ENCODE measurements at places on chromosomes 1 and 21.

- no peak for DNase-seq
Observed at GRCh38 chr21:45135868-45136267, 61.5 kb downstream of the ADARB1 start.

- no peak for DNase-seq
Observed at GRCh38 chr21:29114765-29115500, 15.5 kb upstream of the MAP3K7CL start.

DNA sequence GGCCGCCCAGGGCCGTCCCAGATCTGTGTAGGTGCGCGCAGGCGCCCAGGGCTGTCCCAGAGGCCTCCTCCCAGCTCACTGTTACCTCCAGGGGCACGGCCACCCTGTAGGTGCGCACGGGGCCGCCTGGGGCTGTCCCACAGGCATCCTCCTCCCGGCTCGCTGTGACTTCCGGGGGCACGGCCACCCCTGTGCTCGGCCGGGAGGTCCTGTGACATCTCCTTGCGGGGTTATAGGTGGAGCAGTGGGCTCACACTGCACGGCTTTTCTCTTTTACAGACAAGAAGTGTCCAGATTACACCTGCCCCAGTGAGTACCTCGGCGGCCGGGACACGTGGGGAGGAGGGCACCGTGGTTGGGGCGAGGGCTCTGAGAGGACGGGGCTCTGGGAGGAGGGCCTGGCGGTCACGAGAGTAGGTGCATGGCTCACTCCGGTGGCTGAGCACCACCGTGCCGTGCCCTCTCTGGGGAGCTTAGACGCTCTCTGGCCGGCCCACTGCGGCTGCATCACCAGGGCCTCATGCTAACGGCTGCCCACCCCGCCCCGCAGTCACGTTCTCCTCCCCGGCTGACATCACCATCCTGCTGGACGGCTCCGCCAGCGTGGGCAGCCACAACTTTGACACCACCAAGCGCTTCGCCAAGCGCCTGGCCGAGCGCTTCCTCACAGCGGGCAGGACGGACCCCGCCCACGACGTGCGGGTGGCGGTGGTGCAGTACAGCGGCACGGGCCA is 21.4 kb downstream of the COL6A1 start:
- DNase-seq, result no peak

GRCh38 chr1:224759681-224760091 is 143.6 kb downstream of the CNIH3 start:
- no peak for DNase-seq

GRCh38 chr1:180229483-180230415 is at the start of gene LHX4:
Gene LHX4, plus strand, starts transcription at chr1:180230264. Its CDS starts 266 bp downstream, at chr1:180230530.
- DNase-seq, result no peak

GRCh38 chr1:79283451-79283850 is 276.9 kb upstream of the ADGRL4 start:
- DNase-seq, result no peak

GRCh38 chr1:160058087-160058486 is 11.9 kb downstream of the KCNJ10 start:
- DNase-seq, result no peak

GRCh38 chr1:231050395-231050794 is 10.3 kb upstream of the FAM89A start:
- no peak for DNase-seq

DNA sequence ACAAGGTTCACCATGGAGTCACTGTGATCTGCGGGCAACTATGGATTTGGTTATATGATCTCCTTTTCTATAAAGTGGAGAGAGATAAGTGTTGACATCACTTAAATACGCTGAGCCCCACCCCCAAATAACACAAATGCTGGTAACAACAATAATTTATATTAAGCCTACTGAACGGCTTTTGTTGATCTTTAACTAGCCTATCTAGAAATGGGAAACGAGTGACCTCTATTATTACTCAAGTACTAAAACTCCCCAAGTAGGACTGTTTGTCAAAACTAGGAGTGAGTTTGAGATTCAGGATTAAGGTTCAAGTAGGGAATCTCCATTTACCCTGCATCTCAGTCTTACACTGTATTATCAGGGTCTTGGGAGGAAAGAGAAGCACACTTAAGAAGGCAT is 52.2 kb downstream of the MAP3K7CL start:
- DNase-seq, result no peak

DNA sequence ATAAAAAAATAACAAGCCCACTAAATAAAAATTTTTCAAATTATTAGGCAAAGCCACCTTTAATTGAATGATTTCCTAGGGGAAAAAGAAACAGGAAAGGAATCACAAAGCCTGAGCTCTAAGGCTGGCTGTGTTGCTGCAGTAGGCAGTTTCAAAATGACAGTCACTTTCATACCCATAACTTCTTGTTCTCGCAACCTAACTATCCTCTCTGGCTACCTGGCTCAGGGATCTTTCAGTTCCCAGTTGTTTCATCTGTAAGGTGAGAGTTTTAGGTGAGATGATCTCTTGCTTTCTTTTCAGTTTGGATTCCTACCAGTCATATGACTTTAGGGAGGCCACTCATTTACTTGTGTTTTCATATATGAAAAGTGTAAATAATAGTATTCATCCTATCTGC is 226.1 kb downstream of the ASTN1 start:
- no peak for DNase-seq

GRCh38 chr1:9376886-9377333 is 84.2 kb downstream of the SPSB1 start:
- DNase-seq, result no peak

DNA sequence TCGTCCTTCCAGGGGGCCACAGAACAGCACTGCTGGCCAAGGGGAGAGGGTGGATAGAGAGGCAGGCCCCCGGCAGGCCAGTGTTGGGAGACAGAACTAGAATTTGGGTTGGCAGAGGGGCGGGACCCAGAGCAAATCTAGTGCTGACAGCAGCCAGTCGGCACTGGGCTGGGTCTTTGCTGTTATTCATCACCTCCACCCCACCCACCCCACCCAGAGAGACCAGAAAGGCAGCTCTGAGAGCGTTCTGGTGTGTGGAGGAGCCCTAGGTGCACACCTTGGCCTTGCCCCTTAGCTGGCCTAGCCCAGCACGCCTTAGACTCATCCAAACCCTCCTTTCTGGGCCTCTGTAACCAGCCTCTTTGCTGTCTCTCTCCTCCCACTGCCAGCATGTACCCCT is 6.4 kb upstream of the PKP1 start:
- no peak for DNase-seq

DNA sequence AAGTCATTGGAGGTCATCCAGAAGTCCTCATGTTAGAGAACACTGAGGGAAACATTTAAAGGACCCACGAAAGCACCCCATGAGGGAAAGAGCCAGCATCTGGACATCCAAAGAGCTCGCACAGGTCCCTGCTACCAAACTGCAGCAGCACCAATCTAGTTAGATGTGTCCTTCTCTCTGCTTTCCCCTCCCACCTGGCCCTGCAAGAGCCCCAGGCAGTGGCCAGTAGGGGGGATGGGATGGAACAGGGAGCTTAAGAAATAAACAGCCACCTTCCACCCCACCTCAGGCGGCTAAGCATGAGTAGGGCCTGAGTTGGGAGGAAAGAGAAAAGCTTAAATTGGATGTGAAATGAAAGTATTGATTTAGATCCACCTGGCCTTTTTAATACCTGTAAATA is 175.9 kb upstream of the KCND3 start:
- DNase-seq, result no peak

DNA sequence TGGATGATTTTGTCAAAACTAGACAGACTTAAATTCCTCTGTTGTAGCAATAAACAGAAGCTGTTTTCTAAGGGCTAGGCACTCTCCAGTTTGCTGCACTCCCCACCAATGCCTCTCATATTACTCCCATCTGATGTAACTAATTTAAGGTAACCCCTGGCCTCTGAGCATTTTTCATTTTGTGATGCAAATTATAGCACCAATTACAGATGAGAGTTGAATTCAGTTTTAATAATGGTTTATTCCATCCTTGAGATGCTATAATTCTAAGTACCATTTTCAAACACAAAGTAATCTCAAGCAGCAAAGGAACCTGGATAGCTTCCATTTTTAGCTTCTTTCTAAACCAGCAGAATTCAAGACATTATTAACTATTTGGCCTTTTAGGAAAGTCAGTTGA is 280.4 kb upstream of the DAB1 start:
- no peak for DNase-seq
